ENCODE measurements at places on chromosomes 13 and 19. TPM values are rescaled to one million over a fixed set of nuclear protein-coding genes. Genes with fewer than 3 reads are reported as not detected.

Gene CDKN2D
- 19.8 TPM for total RNA-seq

Gene MIR17HG
- total RNA-seq = 34.6 TPM

Gene ZNF540
- 1.0 TPM for total RNA-seq

Gene FLT1
- total RNA-seq = 29.0 TPM

Gene EPSTI1
- 18.1 TPM for total RNA-seq

Gene GARIN5A
- total RNA-seq = 0.66 TPM

Gene VN1R4
- not detected for total RNA-seq

Gene CEACAM4
- not detected for total RNA-seq

Gene DMRTC2
- not detected for total RNA-seq

Gene HIF3A
- 0.54 TPM for total RNA-seq

Gene RNF113B
- not detected for total RNA-seq

Gene VAV1
- total RNA-seq = 75.6 TPM

Gene CEACAM16
- total RNA-seq = not detected

Gene SULT2B1
- not detected for total RNA-seq

Gene PPP6R1
- total RNA-seq = 256 TPM

Gene EDDM13
- total RNA-seq = 0.46 TPM

Gene CGB8
- not detected for total RNA-seq

Gene NPHS1
- total RNA-seq = not detected

Gene MTUS2
- total RNA-seq = not detected

Gene ZNF575
- 2.0 TPM for total RNA-seq

Gene PSG7
- not detected for total RNA-seq

Gene SOX1
- not detected for total RNA-seq

Gene TEX29
- 0.28 TPM for total RNA-seq

Gene C19orf47
- 27.2 TPM for total RNA-seq

Gene TYROBP
- 0.69 TPM for total RNA-seq

Gene EFNB2
- total RNA-seq = 0.29 TPM

Gene KCNRG
- total RNA-seq = 0.18 TPM

Gene ACP7
- total RNA-seq = not detected

Measured in activated T-cell treated with anti-CD3 and anti-CD28 coated beads, Interleukin-2, amount 50 U/mL, for 4 hours (primary cell).